Left renal pelvis (tissue), 4 donors: ENCODE measurements at places on chromosomes 13 and 19.

DNA sequence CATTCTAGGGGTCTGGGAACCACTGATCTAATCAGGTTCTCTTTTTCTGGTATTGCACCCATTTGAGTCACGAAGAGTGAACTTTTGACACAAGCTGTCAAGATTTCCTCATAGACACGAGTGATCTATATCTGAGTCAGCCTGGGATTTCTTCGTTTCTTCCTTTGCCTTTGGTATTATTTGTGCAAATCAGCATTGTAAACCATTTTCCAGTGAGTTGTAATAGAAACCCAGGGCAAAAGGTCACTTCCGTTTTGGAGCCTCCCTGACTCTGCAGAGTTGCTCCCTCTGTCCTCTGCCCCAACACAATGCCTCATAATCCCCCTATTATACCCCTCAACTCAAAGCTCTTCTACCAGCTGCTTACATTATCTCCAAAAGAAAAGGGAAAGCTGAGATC lies 615.1 kb downstream of the EFNB2 start:
- no peak for DNase-seq

GRCh38 chr13:44061876-44062275 lies 182.2 kb downstream of the LACC1 start:
- DNase-seq = no peak

DNA sequence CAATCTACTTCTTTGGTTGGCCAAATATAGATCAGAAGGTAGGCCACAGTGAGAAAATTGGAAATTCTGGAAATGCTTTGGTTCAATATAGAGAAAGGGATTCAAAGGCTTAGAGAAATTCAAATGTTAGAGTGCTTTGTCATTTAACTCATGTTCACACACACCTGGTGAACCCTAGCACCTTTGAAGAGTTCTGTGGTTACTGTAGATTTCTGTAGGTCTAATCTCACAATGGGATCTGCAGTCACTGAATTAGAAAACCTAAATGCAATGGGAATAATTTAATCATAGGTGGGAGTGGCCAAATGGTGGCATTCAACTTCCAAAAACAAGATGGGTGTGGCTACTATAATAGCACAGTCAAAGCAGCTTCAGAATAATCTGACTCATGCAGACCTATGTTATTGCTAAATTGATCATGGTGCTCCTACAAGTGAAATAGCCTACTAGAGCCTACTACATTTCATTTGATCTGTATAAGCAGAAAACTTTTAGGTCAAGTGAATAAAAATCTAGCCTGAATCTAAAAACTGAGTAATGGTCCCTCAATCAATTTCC lies 1152.9 kb downstream of the PCDH9 start:
- DNase-seq = no peak

DNA sequence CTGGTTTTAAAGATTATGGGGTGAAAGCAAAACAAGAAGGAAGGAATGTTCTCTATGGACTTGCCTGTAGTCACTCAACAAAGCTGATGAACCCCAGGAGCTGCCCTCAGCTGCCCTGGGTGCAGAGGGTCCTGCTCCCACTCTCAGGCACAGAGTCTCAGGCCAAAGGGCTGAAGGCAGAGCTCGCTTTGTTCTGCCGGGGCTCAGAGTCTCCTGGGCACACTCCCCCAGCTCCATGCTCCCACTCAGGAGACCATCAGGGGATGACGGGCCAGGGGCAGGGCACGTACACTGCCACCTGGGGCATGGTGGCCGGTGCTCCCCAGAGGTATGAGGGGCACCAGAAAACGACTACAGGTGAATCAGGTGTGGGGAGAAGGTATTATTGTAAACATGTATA lies 46.8 kb upstream of the SPACA7 start:
- no peak for DNase-seq

DNA sequence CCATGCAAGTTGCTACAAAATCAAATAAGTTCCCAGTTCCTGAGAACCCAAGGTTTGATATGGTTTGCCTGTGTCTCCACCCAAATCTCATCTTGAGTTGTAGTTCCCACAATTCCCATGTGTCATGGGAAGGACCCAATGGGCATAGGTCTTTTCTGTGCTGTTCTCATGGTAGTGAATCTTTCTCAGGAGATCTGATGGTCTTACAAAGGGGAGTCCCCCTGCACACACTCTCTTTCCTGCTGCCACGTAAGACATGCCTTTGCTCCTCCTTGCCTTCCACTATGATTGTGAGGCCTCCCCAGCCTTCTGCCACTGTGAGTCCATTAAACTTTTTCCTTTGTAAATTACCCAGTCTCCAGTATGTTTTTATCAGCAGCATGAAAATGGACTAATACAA lies 28.5 kb upstream of the TSHZ3 start:
- no peak for DNase-seq

DNA sequence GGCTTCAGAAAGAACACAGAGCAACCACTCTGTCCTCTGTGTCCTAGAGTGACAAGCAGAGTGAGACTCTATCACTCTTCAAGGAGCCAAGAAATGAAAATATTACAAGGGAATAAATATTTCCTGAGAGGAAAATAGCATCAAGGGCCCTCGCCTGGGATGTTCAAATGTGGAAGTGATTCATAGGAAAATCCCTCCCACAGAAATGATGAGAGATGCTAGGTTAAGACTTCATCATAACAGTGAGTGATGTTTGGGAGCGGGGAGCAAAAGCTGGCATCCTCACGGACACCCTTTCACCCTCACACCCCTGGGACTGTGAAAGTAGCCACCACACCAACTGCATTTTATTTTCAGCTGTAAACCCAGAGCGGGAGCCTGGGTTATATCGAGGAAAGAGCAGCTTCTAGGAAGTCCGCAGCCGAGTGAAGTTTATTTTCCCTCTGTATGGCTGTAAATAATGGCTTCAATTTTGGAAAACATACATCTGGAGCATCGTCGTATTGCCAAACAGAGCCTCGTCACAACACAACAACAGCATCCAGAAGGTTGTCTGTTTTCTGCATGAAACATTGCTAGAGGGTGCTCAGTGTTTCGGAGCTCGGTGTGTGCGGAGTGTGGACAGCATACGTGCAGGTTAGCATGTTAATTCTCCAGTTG lies 54.8 kb downstream of the DLEU7 start:
- DNase-seq = no peak

- no peak for DNase-seq
Observed at GRCh38 chr19:5605362-5605761, 17.2 kb downstream of the SAFB2 start.

DNA sequence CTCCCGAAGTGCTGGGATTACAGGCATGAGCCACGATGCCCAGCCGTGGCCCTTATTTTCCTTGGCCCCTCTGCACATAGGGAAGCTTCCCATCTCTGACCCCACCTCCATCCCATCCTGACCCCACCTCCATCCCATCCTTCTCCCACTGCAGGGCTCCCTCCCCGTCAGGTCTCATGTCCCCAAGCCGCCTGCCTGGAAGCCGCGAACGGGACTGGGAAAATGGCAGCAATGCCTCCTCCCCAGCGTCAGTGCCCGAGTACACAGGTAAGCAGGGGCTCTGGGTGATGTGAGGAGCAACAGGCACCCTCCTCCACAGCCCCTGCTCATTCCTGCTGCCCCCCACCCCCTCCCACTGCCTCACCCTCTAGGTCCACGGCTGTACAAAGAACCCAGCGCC lies 12.2 kb downstream of the XAB2 start:
- no peak for DNase-seq

DNA sequence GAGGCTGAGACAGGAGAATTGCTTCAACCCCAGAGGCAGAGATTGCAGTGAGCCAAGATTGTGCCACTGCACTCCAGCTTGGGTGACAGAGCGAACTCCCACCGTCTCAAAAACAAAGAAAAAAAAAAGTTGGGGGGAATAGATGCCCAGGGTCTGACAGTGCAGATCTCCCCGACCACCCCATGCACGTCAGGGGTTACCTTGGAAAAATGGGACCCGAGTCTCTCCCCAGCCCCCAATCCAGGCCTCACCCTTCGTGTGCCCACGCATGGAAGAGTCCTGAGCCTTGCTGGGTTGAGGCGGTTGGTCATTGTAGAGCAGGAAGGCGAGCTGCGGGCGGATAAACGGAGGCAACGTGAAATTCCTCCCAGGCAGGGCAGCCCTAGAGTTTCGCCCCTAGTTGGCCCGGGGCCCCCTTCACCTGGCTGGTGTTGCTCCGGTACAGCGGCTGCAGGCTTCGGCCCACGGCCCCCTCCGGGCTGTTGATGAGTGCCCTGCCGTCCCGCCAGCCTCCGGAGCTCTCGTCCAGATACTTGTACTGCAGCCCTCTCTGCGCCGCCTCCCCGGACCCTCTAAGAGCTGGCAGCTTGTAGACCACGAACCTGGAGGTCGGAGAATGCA lies 588 bp downstream of the DNASE2 start:
- DNase-seq = no peak

DNA sequence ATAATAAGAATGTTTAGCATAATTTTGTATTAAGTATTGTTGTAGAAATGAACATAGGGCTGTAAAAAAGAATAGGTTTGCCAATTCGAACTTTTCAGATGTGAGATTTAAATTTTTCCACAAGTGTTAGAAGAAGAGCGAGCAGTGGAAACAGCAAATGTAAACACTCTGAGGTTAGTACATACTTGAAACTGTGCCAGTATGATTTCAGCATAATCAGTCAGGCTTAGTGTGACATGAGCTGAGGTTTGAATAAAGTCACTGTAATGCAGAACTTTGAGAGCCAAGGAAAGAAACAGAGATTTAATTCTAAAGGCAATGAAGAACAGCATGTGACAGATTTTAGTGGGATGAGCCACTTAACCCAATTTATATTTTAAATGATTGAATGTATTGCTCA lies 2166.4 kb downstream of the PCDH9 start:
- no peak for DNase-seq

- no peak for DNase-seq
Observed at GRCh38 chr13:77831866-77832265, 86.8 kb downstream of the EDNRB start.

DNA sequence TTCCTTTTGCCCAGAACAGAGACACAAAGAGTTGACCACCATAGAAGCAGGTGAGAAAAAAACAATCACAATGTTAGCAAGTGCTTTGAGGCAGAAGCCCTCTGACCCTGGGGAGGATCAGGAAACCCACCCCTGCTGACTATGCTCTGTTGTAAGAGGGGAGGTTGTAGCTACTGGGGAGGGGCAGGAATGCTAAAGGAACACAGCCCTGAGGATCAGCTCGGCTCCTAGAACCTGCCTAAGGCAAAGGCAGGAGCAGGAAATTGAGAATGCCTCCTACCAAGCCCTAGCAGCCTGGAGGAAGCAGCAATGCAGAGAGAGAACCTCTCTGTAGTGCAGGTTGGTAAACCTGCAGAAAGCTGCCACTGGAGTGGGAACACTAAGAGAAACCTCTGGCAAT lies 624.0 kb upstream of the KLF12 start:
- no peak for DNase-seq

DNA sequence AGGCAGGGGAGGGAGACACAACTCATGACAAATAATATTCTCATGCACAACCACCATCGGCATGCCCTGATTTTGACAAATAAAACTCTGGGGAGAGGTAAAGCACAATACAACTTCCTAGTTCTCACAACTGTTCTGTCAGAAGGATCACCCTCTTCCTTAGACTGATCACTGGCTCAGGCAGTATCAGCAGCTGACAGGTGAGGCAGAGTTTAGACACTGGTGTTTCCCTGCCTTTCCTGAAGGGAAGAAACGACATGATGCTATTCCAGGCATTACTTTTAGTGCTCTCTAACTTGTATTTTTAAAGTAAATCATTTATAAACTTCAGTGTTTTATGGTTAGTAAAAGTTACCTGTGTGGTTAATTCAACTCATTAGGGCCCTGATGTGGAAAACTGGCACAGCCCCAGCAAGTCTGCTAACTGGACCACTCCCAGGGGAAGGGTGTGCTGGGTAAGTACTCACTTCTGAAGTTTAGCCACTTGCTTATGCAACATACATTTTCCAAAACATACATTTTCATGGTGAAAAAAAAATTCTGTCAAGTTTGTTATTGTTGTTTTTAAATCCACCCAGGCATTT lies 82.8 kb downstream of the CRYL1 start:
- DNase-seq = no peak

DNA sequence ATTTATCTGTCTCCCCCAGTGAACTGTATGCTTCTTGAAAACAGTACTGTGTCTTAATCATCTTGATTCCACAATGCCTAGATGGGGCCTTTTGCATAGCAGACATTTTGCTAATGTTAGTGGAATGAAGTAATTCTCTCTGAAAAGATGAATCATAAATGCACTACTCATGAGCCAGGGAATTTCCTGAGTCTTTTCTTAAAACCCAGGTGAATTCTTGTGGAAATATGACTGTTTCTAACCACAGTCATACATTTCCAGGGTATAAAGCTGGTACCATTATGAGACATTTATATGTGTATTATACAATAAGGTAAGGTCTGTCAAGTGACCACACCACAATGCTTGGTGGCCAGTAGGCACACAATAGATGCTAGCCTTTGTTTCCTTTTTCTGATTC lies 5.5 kb upstream of the KCTD4 start:
- no peak for DNase-seq

DNA sequence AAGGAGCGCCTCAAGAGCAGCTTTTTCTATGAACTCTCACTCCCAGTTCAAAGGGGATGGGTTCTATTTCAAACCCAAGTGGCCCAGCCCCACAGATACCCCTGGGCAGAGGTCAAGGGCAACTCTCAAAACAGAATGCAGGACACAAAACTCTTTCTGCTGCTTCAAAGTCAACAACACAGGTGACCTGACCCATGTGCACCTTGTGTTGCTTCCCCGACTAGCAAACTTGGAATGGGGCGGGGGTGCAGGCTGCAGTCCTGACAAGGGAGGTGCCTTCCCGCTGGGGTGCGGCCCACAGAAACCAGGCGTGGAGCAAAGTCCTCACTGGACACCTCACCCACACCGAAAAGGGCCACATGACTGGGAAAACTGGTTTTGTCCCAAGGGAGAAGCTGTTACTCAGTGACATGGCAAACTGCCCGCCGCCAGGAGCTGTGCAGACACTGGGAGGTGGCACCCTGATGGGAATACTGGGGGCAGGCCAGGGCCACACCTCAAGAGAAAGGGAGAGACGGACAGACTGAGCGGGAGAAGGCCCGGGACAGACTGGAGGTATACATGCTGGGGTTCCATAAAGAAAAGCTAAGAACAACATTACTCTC lies 17.4 kb downstream of the ZC3H4 start:
- no peak for DNase-seq

DNA sequence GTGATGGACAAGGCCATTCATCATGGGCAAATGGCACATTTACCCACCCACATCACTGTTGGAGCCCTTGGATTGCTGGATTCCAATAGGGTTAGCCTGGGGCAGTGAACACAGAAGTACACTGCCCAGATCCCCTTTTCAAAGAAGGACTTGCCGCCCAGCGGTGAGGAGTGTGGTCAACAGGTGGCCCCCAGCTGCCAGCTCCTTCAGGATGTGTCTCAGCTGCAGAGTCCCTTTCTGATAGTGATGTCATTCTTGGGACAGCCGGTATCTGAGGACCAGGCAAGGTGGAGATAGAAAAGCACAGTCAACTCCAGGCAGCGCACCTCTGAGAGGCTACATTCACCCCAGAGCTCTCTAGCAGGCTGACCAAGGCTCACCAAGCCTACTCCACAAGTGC lies 16.9 kb downstream of the ERICH6B start:
- DNase-seq = no peak

GRCh38 chr19:23071147-23071511 lies 45.7 kb upstream of the ZNF730 start:
- DNase-seq = peak; percentile 46
